Progenitor cell of endocrine pancreas (in vitro differentiated cells): ENCODE measurements at places on chromosomes 16 and 17. TPM values are rescaled to one million over a fixed set of nuclear protein-coding genes. Genes with fewer than 3 reads are reported as not detected.
A peak's percentile ranks its signal among the peaks of the same experiment; 100 is the strongest.

DNA sequence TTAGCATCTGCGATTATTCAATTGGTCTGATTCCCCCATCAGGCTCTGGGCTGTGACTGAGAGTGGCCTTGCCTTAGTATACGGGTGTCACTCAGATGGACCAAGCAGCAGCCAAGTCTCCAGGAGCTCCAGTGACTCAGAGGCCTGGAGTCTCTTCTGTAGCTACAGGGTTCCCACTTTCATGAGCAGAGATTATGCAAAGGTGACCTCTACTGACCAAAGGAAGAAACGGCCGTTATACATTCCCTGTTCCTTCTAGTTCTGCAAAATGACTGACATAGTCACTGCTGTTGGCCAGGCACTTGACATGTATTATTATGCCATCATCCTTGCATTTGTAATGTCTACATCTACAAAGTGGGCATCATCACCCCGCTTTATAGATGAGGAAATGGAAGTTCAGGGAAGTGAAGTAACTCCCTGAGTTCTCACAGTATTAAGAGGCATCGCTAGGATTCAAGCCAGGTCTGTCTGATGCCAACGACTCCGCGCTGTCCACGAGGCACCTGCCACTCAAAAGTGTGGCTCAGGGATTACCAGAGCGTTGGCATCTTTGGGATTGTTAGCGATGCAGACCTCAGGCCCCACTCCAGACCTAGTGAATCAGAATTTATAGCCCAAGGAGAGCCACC lies 23.3 kb downstream of the SLC38A7 start:
- H3K4me3 ChIP-seq: no peak overlapping the region
- no peak overlapping the region for H3K27ac ChIP-seq
- H3K4me1 ChIP-seq: peaks cover 3% of the 10 kb centered on the region
- no peaks in the 10 kb centered on the region for H3K36me3 ChIP-seq
- no peaks in the 10 kb centered on the region for H3K27me3 ChIP-seq
- peak; percentile 15 for DNase-seq

DNA sequence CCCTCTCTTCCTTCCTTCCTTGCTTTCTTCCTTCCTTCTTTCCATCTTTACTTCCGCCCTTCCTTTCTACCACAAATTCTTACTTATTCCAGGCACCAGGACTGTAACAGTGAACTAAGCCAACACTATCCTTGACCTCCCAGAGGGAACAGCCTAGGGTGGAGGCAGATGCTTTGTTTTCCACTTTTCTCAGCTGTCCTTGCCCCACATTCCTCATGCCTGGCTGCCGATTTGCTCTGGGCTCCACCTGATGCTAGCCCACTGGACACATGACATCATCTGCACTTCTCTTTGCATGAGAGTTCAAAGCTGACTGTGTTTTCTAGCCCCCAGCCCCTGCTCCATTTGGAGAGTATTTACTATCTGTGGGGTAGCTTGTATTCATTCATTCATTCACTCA lies 283.0 kb downstream of the MAF start:
- no peak overlapping the region for H3K27ac ChIP-seq
- H3K4me3 ChIP-seq: no peak overlapping the region
- peaks cover 2% of the 10 kb centered on the region for H3K4me1 ChIP-seq
- no peaks in the 10 kb centered on the region for H3K36me3 ChIP-seq
- DNase-seq: no peak

DNA sequence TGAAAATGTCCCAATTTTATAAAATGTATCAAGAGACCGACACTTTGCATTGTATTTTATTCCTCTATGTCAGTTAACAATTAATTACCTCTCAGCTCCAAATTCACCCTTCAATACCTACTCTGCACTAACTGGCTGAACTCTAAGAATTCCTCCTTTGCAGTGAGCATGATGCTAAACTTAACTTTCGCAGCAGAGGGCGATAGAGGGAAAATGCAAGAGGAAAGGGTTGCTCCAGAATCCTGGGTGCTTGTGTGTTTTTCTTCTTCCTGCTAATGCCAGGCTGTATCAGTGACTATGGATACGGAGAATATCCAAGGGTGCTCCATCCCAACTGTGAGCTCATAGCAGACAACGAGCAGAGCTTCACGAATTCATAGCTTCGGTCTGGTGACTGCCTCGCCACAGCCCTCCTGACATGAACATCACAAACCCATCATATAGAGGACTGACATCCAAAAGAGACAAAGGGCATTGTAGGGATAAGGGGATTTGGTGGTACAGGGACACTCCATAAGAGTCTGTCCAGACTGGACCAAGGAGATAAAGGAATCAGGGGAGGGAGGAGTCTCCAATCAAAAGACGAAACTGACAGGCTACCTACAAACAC lies 172.9 kb downstream of the STX8 start:
- H3K27ac ChIP-seq: no peak overlapping the region
- no peaks in the 10 kb centered on the region for H3K27me3 ChIP-seq
- peaks cover 5% of the 10 kb centered on the region for H3K4me1 ChIP-seq

DNA sequence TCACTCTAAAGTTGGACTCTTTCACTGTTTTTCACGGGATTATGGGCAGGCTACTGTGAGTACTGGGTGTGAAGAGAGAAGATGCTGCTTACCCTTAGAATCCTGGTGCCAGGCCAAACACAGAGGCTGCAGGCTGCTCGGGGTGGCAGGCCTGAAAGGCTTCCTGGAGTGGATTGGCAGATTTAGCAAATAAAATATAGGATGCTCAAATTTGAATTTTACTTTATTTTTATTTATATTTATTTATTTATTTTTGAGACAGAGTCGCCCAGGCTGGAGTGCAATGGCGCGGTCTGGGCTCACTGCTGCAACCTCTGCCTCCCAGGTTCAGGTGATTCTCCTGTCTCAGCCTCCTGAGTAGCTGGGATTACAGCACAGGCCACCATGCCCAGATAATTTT lies 14.9 kb upstream of the STAC2 start:
- H3K36me3 ChIP-seq: no peaks in the 10 kb centered on the region
- H3K27me3 ChIP-seq: peaks cover 44% of the 10 kb centered on the region
- H3K4me1 ChIP-seq: peaks cover 1% of the 10 kb centered on the region
- no peak for DNase-seq
- no peak overlapping the region for H3K27ac ChIP-seq
- H3K4me3 ChIP-seq: no peak overlapping the region

- peaks cover 24% of the 10 kb centered on the region for H3K27me3 ChIP-seq
- H3K4me3 ChIP-seq: no peak overlapping the region
- no peaks in the 10 kb centered on the region for H3K36me3 ChIP-seq
- no peaks in the 10 kb centered on the region for H3K4me1 ChIP-seq
- no peak overlapping the region for H3K27ac ChIP-seq
These were observed 120.6 kb upstream of the FOXF1 start for GRCh38 chr16:86389566-86390328.

- DNase-seq: no peak
- H3K27ac ChIP-seq: no peak overlapping the region
- H3K4me1 ChIP-seq: no peaks in the 10 kb centered on the region
These were observed 18.2 kb downstream of the IRX3 start for GRCh38 chr16:54268340-54268739.

DNA sequence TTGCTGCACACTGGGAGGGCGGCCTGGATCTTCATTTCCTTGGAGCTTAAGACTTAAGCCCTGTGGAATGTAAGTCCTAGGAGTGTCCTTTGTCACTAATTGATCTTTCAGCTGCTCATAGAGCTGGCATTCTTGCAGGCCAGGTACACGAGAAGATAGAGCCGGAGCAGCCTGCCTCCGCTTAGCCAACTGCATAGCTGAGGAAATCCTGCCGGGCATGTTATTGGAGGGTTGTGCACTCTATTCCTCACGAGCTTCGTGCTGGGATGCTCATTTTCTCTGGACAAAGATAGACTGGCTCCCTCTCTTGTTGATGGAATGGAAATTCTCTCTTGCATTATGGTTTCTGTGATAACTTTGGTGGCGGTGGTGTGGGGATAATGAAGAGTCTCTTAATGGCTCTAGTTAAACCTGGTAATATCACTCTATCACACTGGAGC lies 76.9 kb downstream of the RPA1 start:
- H3K4me1 ChIP-seq: peaks cover 12% of the 10 kb centered on the region
- H3K27me3 ChIP-seq: peaks cover 37% of the 10 kb centered on the region
- H3K4me3 ChIP-seq: no peak overlapping the region
- H3K36me3 ChIP-seq: no peaks in the 10 kb centered on the region
- H3K27ac ChIP-seq: no peak overlapping the region

DNA sequence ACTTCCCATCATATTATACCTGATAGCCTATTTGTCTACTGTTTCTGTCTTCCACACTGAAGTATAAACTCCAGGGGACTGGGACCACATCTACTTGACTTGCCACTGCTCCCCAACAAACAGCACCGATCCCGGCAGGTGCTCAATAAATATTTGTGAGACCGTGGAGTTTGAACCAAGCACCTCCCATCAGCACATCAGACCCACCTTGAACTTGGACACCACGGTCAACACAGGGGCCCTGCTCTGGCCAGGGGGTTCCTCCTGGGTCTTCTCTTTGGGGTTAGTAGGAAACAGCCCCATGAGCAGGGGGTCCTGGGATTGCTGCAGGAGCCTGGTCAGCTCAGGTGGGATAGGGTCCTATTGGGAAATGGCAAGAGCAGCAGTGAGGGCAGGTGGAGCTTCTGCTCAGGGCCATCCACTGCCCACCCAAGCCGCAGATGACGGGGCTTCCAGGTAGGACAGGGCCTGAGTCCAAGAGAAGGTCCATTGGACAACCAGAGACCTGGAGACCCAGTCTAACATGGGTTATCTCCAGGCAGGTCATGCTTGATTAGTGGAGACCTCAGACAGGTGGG lies 19.9 kb downstream of the ZNHIT3 start:
- no peaks in the 10 kb centered on the region for H3K4me1 ChIP-seq
- peaks cover 5% of the 10 kb centered on the region for H3K36me3 ChIP-seq
- H3K27me3 ChIP-seq: no peaks in the 10 kb centered on the region
- DNase-seq: no peak
- no peak overlapping the region for H3K27ac ChIP-seq
- H3K4me3 ChIP-seq: no peak overlapping the region

DNA sequence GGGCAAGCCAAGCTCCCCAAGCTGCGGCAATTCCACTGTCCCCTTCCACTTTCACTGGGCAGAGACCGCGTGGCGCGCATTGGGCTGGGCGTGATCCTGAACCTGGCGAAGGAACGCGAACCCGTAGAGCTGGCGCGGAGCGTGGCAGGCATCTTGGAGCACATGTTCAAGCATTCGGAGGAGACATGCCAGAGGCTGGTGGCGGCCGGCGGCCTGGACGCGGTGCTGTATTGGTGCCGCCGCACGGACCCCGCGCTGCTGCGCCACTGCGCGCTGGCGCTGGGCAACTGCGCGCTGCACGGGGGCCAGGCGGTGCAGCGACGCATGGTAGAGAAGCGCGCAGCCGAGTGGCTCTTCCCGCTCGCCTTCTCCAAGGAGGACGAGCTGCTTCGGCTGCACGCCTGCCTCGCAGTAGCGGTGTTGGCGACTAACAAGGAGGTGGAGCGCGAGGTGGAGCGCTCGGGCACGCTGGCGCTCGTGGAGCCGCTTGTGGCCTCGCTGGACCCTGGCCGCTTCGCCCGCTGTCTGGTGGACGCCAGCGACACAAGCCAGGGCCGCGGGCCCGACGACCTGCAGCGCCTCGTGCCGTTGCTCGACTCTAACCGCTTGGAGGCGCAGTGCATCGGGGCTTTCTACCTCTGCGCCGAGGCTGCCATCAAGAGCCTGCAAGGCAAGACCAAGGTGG lies 9.8 kb downstream of the SARM1 start:
- peak overlapping the region; percentile 39 for H3K4me3 ChIP-seq
- peaks cover 4% of the 10 kb centered on the region for H3K36me3 ChIP-seq
- H3K27me3 ChIP-seq: peaks cover 76% of the 10 kb centered on the region
- peak; percentile 54 for DNase-seq
- H3K27ac ChIP-seq: no peak overlapping the region

DNA sequence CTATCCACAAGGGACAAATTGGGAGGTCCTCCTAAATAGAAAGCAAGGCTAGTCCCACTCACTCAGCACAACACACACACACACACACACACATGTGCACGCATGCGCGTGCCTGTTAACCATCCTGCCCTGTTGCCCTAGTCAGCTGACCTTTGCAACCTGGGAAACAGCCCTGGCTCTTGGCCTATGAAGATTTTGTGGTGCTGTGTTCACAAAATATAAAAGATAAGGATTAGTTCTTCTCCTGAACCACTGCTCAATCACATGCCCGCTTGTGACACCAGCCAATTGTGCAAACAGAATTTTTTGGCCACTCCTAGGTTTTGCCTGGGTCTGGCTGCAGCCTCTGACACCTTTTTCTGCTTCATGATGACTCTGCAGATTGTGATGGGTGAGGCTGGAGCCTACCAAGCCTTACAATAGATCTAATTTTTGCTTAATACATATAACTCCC lies 3.3 kb upstream of the CES1 start:
- peaks cover 18% of the 10 kb centered on the region for H3K27me3 ChIP-seq
- H3K4me1 ChIP-seq: no peaks in the 10 kb centered on the region
- DNase-seq: no peak
- H3K4me3 ChIP-seq: no peak overlapping the region

DNA sequence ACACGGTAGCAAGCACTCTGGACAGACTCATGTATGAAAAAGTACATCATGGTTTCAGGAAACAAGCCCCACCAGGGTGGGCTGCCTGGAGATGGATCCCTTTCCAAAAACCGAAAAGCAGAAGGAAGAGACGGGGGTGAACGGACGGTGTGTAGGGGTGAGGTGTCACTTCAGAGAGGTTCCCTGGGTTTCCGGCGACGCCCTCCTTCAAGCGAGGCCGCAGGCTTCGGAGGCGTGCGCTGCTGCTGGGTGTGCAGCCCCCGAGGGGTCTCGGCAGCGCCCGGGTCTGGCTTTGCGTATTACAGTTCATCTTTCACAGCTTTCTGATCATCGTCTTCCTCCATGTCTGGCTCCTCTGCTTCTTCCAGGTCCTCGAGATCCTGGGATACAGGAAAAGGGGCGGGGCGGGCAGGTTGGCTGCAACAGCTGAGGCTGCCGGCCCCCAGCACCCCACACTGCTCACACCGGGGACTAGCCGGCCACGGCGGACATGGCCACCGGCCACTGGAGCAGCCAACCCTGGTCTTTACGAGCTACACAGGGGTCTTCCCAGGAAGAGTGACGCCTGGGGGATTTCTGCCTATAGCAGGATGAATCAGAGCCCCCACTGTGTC lies 9.0 kb upstream of the PPP1R27 start:
- H3K4me3 ChIP-seq: no peak overlapping the region
- peaks cover 12% of the 10 kb centered on the region for H3K36me3 ChIP-seq
- no peaks in the 10 kb centered on the region for H3K4me1 ChIP-seq
- peak overlapping the region; percentile 37 for H3K27ac ChIP-seq

DNA sequence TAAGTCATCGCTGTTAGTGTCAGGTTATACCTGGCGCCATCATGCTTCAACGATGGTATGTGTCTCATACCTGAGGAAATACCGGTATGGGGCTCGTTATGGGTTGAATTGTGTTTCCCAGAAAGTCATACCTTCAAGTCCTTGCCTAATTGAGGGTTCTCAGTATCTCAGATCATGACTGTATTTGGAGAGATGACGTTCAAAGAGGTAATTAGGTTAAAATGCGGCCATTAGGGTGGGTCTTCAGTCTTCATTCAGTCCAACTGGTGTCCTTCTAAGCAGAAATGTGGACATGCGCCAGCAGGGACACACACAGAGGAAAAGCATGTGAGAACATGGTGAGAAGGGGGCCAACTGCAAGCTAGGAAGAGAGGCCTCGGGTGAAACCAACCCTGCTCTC lies 37.5 kb upstream of the XYLT1 start:
- H3K4me1 ChIP-seq: no peaks in the 10 kb centered on the region
- no peak overlapping the region for H3K4me3 ChIP-seq
- DNase-seq: no peak
- peaks cover 2% of the 10 kb centered on the region for H3K36me3 ChIP-seq
- peaks cover 7% of the 10 kb centered on the region for H3K27me3 ChIP-seq

- H3K4me3 ChIP-seq: no peak overlapping the region
- DNase-seq: no peak
- H3K36me3 ChIP-seq: peaks cover 16% of the 10 kb centered on the region
- peaks cover 43% of the 10 kb centered on the region for H3K4me1 ChIP-seq
These were observed 54.0 kb upstream of the ZNF750 start for GRCh38 chr17:82893779-82894178.

PSMD12 gene
- 47.8 and 48.6 TPM in 2 replicates for total RNA-seq

TPSAB1 gene
- total RNA-seq: not detected in 2 replicates

SOST gene
- total RNA-seq: 0.42 and 0.43 TPM in 2 replicates

ACSM5 gene
- not detected in 2 replicates for total RNA-seq

PDPK1 gene
- 45.0 and 45.1 TPM in 2 replicates for total RNA-seq

KCNJ16 gene
- total RNA-seq: 16.6 and 17.9 TPM in 2 replicates

CLDN9 gene
- total RNA-seq: 2.2 and 2.9 TPM in 2 replicates
